ENCODE measurements at places on chromosomes 7 and 10. TPM values are rescaled to one million over a fixed set of nuclear protein-coding genes. Genes with fewer than 3 reads are reported as not detected.

The CCDC172 gene
- total RNA-seq: not detected

The ZNF212 gene
- 3.7 TPM for total RNA-seq

The LGI1 gene
- not detected for total RNA-seq

- H3K27ac ChIP-seq: peak overlapping the region; percentile 34
- no peak overlapping the region for H3K4me3 ChIP-seq
- H3K36me3 ChIP-seq: no peaks in the 10 kb centered on the region
- peaks cover 19% of the 10 kb centered on the region for H3K4me1 ChIP-seq
- no peaks in the 10 kb centered on the region for H3K27me3 ChIP-seq
These were observed 3.6 kb upstream of the FAM53B start for GRCh38 chr10:124747745-124748144.

- H3K27ac ChIP-seq: no peak overlapping the region
- H3K4me1 ChIP-seq: no peaks in the 10 kb centered on the region
- H3K36me3 ChIP-seq: no peaks in the 10 kb centered on the region
- no peak overlapping the region for H3K4me3 ChIP-seq
These were observed 55.8 kb upstream of the DYNC1I1 start for GRCh38 chr7:95716357-95717122.

Data from gastrocnemius medialis (tissue), 4 donors.